Body of pancreas (tissue), 4 donors: ENCODE measurements at places on chromosomes 2 and 18.

DNA sequence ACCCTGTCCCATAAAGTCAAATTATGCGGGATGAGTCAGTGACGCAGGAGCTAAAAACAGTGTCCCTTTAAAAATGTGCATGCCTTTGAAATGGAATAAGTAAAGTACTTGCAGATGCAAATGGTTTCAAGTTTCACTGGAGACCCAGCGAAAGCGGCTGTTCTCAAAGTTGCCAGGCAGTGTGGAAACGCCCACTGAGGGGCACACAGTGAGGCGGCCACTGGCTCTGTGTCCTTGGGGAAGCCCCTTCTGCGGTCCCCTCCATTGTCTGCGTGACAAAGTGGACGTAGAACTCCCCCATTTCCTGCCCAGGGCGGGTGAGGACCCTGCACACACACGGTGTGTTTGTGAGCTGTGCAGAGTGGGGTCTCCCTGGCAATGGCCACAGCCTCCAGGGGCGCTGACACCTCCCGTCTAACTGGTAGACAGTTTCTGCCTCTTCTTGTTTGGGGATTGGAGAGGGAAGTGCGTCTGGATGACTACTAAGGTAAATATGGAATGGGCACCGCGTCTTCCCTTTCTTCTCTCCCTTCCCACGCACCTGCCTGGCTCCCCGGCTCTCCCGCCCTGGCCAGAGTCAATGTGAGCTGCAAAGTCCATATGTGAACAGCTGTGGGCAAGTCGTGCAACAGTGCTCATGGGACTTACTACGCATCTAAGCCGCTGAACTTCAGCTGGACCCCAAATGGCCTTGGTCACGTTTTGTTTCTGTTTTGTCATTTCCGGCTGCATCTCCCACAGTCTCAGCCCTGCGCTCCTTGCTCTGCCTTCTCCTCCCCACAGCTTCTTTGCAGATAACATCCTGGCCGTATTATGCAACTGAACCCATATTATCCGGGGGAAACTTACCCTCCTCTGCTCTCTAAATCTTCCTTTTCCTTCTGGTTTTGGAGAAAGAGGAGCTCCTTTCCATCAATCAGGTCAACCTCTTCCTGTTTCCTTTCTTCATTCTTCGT, 33.7 kb upstream of the ZNF516 start:
- DNase-seq = peak; percentile 57

DNA sequence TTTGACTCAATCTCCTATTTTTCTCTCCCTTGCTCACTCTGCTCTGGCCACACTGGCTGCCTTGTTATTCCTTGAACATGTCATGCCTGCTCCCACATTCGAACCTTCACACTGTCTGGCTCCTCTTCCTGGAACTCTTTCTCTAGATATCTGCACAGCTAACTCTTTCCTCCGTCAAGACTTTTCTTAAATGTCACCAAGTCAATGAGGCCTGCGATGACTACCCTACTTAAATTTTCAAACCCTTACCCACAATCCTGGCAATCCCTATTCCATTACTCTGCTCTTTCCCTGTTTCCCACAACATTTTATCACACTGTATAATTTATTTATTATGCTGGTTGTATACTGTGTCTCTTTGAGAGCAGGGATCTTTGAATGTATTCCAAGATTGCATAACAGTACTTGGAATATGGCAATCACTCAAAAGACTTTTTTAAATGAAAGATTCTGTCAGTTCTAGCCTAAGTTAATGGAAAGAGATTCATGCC, 206.2 kb downstream of the SRBD1 start:
- no peak for DNase-seq

DNA sequence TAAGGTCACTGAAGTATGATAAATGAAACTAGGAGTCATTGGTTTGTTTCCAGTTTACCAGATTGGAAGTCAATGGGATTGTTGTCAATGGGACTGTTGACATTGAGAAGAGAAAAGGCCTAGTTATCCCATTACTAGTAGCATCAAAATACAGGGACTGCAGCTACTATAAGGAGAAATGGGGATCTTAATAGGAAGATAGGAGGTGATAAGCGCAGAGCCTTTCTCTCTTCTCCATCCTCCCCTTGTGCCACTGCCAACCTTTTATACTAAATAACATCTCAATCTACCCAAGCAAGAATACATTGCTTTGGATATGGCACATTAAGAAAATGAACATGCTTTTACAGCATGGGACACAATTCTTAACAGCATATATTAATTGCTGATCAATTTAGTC, 10.5 kb upstream of the BBS5 start:
- no peak for DNase-seq

DNA sequence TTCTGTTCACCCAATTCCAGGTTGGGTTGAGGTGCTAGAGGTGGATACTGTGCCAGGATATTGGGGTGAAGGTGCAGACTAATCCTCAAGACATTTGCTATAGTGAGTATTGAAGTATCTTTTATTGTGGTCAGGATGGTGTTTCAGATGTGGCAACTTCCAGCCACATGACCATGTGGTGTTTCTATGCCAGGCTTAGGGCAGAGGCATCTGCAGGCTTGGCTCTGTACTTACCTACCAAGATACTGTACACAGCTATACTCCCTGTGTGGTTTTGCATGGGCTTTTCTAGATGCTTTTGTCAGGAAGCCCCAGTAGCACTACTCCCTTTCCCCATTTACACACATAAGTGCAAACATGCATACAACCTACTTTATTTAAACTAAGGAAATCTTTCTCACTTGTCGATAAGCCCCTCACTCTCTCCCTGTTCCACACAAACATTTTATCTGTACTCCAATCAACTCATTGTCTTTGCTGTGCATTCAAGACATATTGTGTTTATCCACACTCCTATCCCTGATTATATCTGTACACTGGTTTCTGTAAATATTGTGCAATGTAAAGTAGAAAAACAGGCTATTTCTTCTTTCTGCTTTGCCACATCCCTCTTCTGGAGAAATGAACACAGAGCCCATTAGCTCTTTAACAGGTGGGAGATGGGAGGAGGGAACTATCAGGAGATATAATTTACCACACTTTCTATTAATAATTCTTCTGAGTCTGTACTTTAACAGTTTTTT, 12.3 kb downstream of the ARL6IP6 start:
- no peak for DNase-seq

DNA sequence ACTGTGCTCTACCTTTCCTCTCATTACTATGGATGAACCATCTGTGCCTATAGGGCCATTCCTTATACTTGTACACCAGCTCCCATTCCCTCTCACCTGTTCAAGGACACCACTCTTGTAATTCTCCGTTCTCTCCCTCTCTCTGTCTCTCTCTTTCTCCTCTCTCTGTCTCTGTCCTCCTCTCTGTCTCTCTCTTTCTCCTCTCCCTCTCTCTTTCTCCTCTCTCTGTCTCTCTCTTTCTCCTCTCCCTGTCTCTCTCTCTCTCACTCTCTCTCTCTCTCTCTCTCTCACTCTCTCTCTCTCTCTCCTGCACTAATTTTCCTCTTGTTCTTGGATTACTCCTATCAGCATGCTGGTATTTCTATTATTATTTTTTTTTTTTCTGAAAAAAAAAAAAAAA, 78.9 kb upstream of the RMDN2 start:
- DNase-seq = no peak

GRCh38 chr2:218152777-218153176, 14.0 kb downstream of the CXCR1 start:
- peak; percentile 22 for DNase-seq

GRCh38 chr2:237898057-237898414, 38.6 kb downstream of the RAMP1 start:
- no peak for DNase-seq

DNA sequence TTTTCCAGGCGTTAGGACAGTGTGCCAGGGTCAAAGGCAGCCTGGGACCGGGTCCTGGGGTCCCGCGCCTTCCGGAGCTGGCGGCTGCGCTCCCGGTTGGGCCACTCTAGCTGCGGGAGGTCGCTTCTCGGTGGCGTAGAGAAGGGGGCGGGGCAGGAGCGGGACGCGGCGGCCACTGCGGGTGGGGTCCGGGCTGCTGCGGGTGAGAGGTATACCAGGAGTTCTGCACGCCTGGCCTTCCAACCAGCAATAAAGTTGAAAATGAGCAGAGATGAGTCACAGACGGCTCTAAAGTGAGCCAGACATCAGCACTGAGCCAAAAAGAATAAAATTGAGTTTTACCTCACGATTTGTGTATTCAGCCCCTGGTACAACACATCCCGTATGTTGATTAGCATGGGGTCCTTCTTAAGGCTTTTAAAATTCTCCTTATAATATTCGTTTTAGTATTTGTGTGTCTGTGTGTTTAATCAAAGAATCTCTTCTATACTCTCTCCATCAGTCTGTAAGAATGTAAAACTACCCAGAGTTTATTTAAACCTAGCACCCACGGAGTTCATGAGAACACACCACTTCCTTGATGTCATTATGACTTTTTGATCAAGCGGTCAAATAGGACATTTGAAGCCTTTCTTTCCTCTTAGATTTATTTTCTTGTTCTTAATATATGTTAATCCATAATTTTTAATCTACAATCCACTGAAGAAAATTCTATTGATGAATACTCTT, at the start of gene C1GALT1C1L:
Gene C1GALT1C1L (minus strand): TSS at position 108 of the 729 bp plus-strand sequence. CDS start 107 bp downstream, at position 1.
- peak; percentile 65 for DNase-seq

DNA sequence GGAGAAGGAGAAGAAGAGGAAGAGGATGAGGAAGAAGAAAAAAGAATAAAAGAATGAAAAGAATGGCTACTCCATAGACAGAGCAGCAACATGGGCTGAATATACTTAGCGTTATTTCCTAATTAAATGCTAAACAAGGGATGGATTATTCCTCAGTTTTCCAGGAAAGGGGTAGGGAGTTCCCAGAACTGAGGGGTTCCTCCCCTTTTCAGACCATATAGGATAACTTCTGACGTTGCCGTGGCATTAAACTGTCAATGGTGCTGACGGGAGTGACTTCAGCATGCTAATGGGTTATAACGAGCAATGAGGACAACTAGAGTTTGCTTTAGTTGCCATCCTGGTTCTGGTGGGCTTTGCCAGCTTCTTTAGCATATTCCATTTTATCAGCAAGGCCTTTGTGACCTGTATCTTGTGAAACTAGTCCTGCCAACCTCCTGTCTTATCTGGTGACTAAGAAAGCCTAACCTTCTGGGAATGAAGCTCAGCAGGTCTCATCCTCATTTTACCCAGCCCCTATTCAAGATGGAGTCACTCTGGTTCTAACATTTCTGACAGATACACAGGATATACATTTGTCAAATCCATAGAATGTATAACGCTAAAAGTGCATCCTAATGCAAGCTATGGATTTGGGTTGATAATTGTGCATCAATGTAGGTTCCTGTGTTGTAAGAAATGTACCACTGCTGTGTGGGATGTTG, 152.3 kb downstream of the MAIP1 start:
- DNase-seq = no peak

DNA sequence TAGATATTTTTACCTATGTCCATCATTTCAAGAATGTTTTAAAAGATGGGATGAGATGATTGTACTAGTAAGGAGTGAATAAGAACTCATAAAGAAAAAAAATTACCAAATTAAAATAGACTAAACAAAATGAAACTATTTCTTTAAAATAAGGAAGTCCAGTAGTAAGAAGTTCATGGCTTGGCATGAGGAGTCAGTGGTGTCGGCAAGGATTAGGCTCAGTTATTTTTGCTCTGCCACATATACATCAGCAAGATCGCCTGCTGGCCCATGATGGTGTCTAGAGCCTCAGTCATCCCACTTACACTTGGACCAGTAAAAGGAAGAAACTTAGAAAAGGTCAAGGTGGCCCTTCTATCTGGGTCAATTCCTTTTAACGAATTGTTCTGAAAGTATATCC, 300.9 kb upstream of the SLC8A1 start:
- no peak for DNase-seq

- DNase-seq = no peak
Measured at GRCh38 chr18:12497296-12497695, 89.6 kb downstream of the PRELID3A start.

DNA sequence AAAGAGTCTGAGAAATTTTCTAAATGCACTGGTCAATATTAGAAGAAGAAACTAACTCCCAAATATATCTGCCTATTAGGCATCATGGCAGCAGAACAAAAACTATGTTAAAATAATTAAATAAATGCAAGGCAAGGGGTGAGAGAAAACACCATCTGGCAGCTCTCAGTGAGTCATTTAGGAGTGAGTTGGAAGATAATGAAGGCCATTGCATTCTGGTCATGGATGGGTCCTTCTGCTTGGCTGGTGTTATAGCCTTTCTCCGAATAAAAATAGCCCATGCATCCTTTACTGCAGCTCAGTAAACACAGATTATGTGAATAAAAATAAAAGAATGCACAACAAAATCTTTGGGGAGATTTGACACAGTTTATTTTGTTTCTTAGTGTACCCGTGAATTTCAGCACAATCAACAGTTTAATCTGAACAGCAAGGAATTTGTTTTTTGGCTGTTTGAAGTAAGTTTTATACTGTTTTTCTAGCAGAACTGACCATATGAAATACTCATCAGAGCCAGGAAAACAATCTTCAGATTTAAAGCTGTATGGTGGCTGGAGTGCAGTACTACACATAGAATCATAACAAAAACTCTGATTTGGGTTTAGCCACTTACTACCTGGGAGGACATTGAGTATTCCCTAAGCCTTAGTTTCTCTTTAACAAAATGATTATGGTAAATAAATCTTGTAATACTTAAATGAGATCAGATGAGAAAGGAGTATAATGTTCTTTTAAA, 225.1 kb upstream of the ITGA4 start:
- no peak for DNase-seq

DNA sequence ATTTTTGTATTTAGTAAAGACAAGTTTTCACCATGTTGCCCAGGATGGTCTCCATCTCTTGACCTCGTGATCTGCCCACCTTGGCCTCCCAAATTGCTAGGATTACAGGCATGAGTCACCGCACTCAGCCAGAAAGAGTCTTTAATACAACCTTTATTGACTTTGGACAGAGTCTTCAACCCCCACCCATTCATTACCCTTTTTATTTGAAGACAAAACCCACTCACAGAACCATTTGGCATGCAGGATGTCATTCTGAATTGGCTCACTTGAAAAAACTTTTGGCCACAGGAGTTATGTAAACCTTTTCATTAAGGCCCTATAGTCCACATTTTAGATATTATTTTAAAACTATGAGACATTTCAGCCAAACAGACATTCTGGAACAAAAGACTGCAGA, 217.9 kb upstream of the RND3 start:
- no peak for DNase-seq

DNA sequence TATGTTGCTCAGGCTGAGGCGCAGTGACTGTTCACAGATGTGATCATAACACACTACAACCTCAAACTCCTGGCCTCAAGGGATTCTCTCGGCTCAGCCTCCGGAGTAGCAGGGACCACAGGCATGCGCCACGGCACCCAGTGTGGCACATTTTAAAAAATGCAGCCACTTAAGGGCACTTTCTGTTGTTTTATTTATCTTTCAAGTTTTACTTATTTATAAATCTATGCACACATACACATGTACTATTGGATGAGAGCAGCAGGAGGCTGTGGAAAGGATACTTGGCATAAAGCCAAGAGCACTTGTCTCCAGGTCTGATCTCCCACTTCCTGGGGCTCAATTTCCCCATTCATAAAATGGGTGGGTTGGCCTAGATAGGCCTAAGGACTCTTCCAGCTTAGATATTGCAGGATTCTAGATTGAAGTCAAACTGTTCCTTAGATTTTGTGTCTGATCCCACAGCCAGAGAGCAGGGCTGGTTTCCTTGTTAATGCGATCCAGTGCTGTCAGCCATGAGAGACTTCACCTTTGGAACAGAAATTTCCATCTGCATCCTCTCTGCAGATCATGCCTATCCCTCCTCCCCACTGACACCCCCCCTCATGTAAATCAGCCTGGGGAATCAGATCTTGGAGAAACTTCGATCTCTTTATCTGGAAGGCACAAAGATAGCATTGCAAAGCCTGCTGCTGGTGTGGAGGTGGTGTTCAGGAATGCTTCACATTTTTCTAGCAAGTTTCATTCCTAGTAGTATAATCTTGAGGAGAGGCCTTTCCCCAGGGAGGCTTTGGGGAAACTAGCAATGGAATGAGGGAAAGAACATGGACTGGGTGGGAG, 24.7 kb downstream of the PCBP1 start:
- no peak for DNase-seq
